Cortex of kidney (tissue), 1 donor: ENCODE measurements at places on chromosomes 6 and 20.

GRCh38 chr6:125273251-125273650, 28.5 kb downstream of the HDDC2 start:
- DNase-seq, result no peak

- no peak for DNase-seq
These were observed 407.6 kb upstream of the SOX4 start for GRCh38 chr6:21185861-21186478.

- no peak for DNase-seq
These were observed 88.9 kb downstream of the MAP3K5 start for GRCh38 chr6:136703331-136703865.

DNA sequence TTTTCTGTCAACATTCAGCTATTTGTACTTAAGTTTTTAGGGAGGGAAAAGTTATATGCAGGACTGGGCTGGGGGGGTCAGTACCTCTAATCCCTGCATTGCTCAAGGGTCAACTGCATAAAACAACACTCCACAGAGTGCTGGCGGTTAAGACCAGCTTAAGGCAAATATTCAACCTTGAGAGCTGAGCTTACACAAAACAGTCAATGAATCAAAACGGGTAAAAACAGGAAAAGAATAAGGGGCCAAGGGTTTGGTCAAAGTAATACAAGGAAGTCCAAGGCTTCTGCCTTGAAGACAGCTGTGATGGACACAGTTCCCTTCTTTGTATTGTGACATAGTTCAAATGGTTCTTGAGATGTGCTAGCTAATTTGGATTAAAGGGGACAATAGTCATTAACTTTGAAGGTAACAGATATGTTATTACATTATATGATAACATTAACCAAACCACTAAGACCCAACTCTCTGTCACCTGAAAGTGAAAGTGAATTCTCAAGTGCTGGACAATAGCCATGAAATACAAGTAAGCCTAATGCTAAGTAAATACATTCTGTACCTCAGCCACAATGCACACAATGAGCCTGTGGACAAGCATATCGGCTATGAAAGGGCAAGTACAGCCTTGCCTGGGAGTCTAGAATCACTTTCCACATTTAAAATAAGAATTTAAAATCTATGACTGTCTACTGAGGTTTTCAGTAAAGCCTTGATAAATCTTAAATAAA, 106.8 kb downstream of the PDE10A start:
- DNase-seq, result no peak

GRCh38 chr6:111430605-111431376, 52.2 kb downstream of the REV3L start:
- DNase-seq, result no peak

- no peak for DNase-seq
These were observed 111.3 kb upstream of the PRSS16 start for GRCh38 chr6:27136077-27136644.

- DNase-seq, result no peak
These were observed 487.3 kb upstream of the CDH4 start for GRCh38 chr20:60764771-60765170.

DNA sequence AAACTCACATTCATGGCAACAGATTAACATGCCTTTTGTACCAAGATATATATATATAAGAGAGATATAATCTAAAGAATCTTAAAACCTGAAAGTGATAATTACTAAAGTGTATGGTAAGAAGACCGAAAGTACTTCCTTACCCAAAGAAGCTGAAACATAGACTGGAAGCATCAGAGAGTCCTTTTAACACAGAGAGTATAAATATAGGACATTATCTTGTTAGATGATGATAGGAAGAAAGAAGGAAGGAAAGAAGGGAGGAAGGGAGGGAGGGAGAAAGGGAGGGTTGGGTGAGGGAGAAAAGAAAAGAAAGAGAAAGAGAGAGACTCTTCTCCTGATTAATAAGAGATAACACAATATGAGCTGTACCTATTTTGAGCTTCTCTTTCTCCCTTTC, 68.2 kb downstream of the PHIP start:
- DNase-seq, result no peak
